Activated CD8-positive, alpha-beta memory T cell treated with anti-CD3 and anti-CD28 coated beads, Interleukin-2, amount 50 U/mL, for 4 hours (primary cell): ENCODE measurements at places on chromosomes 7 and 10.

DNA sequence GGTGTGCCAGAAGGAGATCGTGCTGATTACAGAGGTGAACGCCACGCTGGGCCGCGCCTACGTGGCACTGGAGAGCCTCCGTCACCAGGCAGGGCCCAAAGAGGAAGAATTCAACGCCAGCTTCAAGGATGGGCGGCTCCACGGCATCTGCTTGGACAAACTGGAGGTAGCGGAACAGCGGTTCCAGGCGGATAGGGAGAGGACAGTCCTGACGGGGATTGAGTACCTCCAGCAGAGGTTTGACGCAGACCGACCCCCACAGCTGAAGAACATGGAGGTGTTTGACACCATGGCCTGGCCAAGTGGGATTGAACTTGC, 12.1 kb upstream of the ATP6V0E2 start:
- DNase-seq: no peak

DNA sequence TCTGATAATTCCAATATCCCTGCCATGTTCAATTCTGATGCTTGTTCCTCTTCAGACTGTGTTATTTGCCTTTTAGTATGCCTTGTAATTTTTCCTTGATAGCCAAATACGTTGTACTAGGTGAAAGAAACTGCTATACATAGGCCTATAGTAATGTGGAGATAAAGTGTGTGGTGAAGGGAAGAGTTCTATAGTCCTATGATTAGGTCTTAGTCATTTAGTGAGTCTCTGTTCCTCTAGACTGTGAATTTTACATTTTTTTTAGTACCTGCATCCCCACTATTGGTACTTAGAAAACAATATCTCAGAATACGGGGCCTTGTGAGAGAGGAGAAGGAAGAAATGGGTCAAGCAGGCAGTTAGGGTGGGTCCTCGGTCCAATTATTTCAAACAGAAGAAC, 59.6 kb upstream of the SEMA3E start:
- no peak for DNase-seq

DNA sequence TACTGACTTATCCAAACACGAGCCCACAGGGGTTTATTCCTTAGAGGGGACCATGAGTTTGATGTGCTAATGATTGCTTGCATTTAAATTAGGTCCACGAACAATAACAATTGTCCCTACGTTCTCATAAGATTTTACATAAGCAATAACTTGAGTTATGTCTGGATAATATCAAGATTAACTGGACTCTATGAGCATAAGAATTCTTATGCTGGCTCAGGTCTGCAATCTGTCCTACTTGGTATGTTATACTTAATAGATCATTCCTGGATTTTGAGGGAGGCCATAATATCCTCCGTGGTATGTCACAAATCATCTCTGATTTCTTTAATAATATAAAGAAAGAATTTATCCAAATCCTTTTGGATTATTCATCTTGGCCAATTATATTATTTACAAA, 552.3 kb downstream of the KCNMA1 start:
- DNase-seq: no peak

DNA sequence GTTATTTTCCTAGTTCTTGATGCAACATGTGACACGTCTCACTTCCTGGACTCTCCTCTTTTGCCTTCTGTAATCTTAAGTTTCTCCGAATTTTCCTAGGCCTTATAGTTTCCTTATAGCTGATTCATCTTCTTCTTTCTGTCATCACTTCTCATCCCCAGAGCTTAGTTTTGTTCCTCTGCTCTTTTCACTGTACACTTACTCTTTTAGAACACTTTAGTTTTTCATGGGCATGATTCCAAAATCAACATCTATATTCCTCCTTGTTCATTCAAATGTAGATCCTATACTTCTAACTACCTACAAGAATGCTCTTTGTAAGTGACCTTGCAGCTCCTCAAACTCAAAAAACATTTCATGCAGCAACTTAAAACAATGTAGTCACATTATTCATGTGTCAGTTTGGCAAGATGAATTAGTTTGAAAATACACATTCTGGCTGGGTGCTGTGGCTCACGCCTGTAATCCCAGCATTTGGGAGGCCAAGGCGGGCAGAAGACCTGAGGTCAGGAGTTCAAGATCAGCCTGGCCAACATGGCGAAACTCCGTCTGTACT, 13.1 kb upstream of the SLC26A3 start:
- no peak for DNase-seq

- no peak for DNase-seq
Measured at GRCh38 chr10:4678951-4679671, 146.9 kb upstream of the AKR1E2 start.

DNA sequence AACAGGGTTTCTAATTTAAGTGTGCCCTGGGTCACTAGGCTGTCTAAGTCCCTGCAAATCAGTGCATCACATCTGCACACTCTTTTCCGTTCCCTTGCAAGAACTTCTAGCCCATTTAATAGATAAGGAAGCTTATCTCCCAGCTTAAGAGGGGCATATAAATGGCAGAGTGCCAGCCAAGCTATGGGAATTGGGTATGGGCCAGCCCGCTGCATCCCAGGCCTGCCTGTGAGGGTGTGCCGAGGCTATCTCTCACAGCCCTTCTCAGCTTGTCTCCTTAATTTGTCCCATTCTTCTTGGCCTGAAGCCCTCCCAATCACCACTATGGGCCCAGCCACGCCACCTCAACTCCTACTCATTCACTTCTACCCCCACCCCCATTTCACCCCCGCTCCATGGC, 14.7 kb downstream of the AQP1 start:
- DNase-seq: peak; percentile 4

- DNase-seq: no peak
Measured at GRCh38 chr7:41763626-41764025, 60.7 kb upstream of the INHBA start.

DNA sequence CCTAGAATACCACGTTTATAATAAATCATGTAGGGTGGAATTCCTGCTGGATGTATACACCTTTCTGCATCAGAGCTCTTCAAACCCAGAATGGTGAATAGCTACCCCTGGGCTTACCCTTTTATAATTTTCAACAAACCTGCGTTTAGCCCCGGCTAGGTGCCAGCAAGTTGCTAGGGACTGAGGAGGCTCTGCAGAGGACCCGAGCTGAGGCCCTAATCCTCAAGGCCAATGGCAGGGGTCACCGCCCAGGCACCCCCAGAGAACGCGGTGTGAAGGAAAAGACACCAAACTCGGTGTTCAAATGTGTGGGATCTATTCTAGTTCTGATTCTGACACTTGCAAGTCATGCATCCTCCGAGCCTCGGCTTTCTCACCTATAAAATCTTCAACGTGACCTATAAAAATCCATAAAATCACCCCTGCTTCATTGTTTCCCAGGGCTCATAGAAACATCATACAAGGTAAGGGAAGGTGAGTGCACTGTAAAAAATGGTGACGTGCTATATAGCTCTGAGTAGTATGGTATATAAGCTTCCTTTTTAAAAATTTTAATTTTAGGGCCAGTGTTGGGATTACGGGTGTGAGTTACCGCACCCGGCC, 2.5 kb upstream of the ANXA11 start:
- DNase-seq: no peak

DNA sequence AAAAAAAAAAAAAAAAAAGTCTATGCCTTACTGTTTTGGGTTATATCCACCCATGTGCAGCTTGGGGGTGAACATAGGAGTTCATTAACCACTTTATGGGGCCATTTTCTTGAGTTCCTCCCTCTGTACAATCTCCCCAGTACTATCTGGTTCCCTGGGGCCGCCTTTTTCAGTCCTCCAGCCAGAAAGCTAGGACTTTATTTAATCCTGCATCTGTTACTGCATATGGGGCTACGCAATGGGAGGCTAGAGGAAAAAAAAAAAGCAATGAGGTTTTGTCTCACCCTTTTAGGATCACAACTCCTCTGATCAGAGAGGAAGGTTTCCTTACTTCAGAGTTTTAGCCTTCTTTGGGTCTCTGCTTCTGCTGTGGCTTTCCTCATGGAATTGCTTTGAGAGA, 51.0 kb downstream of the BTRC start:
- no peak for DNase-seq

GRCh38 chr7:43905956-43906330, 453 bp downstream of the URGCP start:
- peak; percentile 18 for DNase-seq

GRCh38 chr10:113965077-113965476, 78.6 kb upstream of the ADRB1 start:
- no peak for DNase-seq

GRCh38 chr7:5481241-5482019, 57.8 kb upstream of the TNRC18 start:
- DNase-seq: no peak

DNA sequence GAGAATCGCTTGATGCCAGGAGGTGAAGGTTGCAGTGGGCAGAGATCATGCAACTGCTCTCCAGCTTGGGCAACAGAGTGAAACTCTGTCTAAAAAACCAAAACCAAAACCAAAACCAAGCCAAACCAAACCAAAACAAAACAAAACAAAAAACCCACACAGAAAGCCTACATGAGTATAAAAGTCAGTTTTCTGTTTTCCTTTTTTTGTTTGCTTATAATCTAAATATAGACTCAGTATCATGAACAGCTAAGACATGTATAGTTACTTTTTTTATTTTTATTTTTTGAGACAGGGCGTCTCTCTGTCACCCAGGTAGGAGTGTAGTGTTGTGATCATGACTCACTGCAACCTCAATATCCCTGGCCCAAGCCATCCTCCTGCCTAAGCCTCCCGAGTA, 16.8 kb upstream of the MTPN start:
- DNase-seq: no peak

GRCh38 chr10:103007017-103007416, 88.9 kb downstream of the CNNM2 start:
- no peak for DNase-seq

DNA sequence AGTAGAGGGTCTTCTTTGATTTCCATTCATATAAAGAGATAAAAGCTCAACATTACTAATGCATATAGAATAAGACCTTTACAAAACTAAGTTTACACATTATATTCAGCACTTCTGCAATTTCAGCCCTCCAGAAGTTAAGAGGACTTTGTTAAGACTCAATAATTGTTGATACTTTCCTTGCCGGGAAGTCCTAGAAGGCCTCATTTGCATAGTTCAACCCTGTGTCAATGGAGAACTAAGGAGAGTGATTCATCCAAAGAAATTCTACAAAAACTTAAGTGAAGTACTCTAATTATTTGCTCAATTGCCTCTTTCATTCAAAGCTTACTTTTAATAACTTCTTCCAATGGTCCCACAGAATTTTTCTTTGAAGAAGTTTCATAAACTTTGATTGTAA, 1060.3 kb upstream of the CELF2 start:
- DNase-seq: no peak

DNA sequence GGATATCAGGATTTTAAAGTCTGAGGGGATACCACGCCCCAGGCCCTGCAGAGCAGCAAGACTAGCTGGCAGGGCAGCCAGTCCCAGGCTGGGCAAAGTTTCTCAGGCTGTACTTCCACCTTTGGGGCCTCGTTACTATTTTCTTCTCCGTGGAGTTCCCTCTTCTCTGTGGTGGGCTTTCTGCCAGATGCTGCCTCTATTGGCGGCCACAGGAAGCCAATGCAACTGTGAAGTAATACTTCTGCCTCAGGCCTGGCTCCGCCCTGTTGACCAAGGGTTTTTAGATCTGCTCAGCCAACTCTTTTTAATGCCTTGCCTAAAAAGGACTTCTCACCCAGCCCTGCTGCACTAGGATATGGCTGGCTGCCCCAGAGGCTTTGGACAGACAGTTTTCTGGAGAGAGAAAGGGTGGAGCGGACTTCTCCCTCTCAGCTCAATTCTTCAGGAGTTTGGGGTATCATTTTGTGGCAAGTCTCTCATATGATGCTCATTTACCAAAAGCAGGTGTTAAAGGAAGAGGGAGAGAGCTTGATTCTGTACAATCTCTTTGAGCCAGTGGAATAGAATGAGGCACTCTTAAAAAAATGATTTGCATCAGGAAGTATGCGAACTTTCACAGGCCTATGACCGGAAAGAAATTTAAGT, 67.4 kb downstream of the HHEX start:
- DNase-seq: no peak

GRCh38 chr10:89301232-89301631, 614 bp upstream of the IFIT2 start:
- DNase-seq: no peak

DNA sequence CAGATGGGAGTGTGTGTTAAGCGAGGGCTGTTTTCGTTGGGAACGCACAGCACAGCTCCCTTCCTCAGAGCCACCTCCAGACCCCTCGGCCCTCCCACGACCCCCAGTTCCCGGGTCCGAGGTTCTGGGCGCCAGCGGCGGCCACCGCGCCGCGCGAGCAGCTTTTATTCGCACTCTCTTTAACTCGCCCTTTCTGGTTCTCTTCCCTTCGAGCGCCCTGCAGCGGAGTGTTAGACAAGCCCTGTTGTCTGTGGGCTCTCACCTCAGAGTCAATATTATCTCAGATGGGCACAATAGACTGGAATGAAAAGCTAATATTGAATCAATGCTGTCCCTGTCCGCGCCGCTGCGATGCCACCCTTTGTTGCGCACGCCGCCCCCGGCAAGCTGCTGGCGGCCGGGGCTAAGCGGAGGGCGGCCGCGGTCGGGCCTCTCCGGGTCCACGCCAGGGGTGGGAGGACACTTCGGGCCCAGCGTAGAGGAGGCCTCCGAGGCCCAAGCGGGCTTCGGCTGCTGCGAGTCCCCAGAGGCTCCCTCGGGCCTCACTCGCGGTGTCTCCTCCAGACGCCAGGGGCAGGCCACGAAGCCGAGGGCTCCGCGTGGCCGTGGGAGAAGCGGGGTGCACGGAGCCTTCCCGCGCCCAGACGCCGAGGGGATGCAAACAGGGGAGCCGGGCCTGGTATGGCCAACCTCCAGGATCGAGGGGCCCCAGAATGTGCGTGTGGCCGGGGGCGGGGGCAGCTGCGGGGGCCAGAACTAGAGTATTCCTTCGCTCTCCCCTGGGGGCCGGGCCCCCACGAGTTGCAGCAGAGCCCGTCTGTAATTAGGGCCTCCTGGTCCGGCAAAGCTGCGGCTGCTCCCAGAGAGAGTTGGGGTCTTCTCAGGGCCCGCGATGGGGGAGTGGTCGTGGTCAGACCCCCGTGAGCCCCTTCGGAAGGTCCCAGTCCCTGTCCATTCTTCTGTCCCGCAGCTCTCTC, 7.9 kb upstream of the EMX2 start:
- no peak for DNase-seq

DNA sequence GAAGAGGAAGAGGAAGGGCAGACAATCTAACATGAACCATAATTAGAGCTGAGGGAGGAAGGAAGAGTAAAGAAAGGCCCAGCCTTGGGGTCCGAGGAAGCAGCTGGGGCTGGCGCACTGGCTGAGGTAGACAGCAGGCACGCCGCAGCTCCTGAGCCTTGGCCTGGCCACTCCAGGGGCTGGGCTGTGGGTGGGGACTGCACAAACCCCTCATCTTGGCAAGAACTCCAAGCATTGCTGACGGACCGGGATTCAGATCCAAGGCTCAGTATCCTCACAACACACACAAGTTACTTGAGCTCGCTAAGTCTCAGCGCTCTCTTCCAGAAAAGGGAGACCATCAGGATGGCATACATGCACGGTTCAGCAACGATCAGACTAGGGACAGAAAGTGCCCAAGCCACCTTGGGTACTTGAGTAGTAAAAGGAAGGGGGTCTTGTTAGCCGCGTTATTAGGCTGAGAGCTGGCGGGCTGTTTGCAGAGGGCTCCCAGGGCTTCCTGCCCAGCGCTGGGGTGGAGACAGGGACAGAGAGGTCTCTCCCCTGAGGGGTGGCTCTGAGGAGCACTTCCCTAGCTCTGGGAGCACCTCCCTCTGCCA, 4.5 kb downstream of the TNS3 start:
- no peak for DNase-seq

- DNase-seq: no peak
Measured at GRCh38 chr10:47164126-47164799, 135.7 kb upstream of the GDF10 start.
